ENCODE measurements at places on chromosomes 12 and 14.
A peak's percentile ranks its signal among the peaks of the same experiment; 100 is the strongest.

DNA sequence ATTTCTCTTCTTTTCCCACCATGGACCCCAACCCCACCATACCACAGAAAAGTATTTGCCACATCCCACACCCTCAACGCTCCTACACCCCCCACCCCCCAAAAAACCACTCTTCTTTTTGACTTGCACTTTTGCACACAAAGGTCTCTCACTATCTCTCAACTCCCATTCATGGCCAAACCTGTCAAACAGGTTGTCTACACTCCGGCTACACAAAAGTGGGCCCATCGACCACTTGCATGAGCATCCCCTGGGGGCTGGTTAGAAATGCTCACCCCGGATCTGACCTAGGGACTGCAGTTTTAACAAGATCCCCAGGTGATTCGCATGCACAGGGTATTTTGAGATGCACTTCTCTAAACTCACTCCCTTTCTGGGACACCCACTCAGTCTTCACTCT lies 248.2 kb downstream of the DPF3 start:
- no peaks in the 10 kb centered on the region for H3K36me3 ChIP-seq
- H3K4me3 ChIP-seq = no peak overlapping the region
- DNase-seq = no peak

DNA sequence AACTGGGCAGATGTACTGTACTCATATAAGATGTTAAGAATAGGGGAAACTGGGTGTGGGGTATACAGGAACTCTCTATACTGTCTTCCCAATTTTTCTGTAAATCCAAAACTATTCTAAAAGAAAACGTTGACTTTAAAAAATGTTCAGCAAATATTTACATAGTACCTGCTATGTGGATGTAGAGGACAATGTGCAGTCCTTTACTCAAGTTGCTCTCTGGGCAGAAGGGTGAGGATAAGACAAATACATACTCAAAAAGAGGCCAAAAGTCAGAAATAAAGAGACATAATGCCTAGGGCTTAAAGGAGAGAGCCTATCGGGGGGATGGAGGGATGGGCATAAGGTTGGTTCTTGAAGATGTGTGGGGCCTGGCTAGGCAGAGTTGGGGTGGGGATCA lies 44.7 kb downstream of the PPP1R36 start:
- no peak for DNase-seq
- no peak overlapping the region for H3K27ac ChIP-seq
- no peak overlapping the region for H3K4me3 ChIP-seq

GRCh38 chr12:76547526-76547925 lies 12.0 kb downstream of the OSBPL8 start:
- no peaks in the 10 kb centered on the region for H3K27me3 ChIP-seq
- peaks cover 79% of the 10 kb centered on the region for H3K4me1 ChIP-seq
- no peak for DNase-seq
- no peaks in the 10 kb centered on the region for H3K36me3 ChIP-seq

DNA sequence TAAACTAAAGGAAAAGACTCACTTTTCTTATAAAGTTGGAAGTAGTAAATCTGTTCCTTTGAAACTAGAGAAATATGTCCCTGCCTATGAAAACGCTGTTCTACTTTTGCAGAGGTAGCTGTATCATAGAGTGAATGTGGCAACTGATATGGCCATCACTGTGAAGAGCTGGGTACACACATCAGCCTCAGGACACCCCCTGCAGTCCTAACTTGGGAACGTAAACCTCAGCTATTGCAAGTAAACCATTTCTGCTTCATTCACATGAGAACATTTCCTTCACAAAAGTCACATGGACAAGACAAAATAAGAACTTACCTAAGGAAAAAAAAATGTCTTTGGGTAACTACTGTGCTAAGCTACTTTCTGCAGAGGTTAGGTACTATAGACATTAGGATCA lies 233.3 kb upstream of the PPFIA2 start:
- H3K27me3 ChIP-seq = no peaks in the 10 kb centered on the region
- H3K27ac ChIP-seq = peak overlapping the region; percentile 45
- peaks cover 16% of the 10 kb centered on the region for H3K4me1 ChIP-seq
- peak; percentile 38 for DNase-seq

DNA sequence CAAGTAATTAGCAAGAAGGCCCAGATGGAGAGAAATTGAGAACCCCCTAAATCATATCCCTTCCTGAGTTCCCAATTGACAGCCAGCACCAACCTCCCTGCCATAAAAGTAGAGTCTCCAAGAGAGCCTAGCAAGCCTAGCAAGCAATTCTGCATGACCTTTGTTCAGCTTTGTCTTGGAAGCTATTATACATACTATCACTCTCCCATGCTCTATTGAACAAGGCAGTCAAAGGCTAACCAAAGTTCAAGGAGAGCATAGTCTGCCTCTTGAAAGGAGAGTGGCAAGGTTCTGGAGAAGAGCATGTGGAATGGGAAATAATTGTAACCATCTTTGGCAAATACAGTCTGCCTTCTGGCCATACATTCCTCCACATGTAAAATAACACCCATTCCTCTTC lies 7.8 kb downstream of the ACOT4 start:
- H3K4me1 ChIP-seq = no peaks in the 10 kb centered on the region
- no peak overlapping the region for H3K27ac ChIP-seq
- no peaks in the 10 kb centered on the region for H3K27me3 ChIP-seq
- no peak overlapping the region for H3K4me3 ChIP-seq

- peaks cover 6% of the 10 kb centered on the region for H3K4me1 ChIP-seq
- H3K27ac ChIP-seq = no peak overlapping the region
- peak; percentile 29 for DNase-seq
- no peaks in the 10 kb centered on the region for H3K36me3 ChIP-seq
- no peak overlapping the region for H3K4me3 ChIP-seq
- no peaks in the 10 kb centered on the region for H3K27me3 ChIP-seq
These were observed 476.9 kb downstream of the LRIG3 start for GRCh38 chr12:58443273-58443980.

DNA sequence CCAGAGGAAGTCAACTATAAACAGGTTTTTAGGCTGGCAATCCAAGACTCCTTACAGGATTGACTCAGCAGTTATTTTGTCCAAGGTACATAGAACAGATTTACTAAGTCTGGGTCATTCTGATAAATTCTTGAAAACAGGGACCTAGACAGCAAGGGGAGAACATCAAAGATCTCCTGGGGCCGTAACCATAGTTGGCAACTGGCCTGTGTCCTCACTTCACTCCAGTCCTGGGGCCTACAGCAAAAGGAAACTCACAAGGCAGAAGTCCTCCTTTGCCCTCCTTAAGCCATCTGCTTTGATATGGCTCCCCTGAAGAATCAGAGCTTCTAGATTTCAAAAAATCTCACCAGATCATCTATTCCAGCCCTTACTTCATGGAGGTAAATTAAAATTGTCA lies 207.2 kb upstream of the IGF1 start:
- H3K36me3 ChIP-seq = no peaks in the 10 kb centered on the region
- no peak overlapping the region for H3K4me3 ChIP-seq
- H3K4me1 ChIP-seq = peaks cover 26% of the 10 kb centered on the region
- no peak for DNase-seq
- H3K27ac ChIP-seq = no peak overlapping the region
- H3K27me3 ChIP-seq = no peaks in the 10 kb centered on the region

- H3K4me3 ChIP-seq = no peak overlapping the region
- DNase-seq = no peak
- H3K36me3 ChIP-seq = peaks cover 3% of the 10 kb centered on the region
- peaks cover 40% of the 10 kb centered on the region for H3K4me1 ChIP-seq
- H3K27ac ChIP-seq = peak overlapping the region; percentile 28
These were observed 98.3 kb downstream of the TTC7B start for GRCh38 chr14:90717916-90718315.

- H3K27me3 ChIP-seq = no peaks in the 10 kb centered on the region
- 0 out of 2 replicates have a peak, but pooled peaks cover 3% of the 10 kb centered on the region for H3K36me3 ChIP-seq
- H3K4me3 ChIP-seq = no peak overlapping the region
- H3K27ac ChIP-seq = no peak overlapping the region
These were observed 647 bp downstream of the OR6C70 start for GRCh38 chr12:55469291-55469690.

GRCh38 chr14:87623616-87624015 lies 369.4 kb downstream of the GALC start:
- H3K27ac ChIP-seq = no peak overlapping the region
- peaks cover 14% of the 10 kb centered on the region for H3K27me3 ChIP-seq
- no peak for DNase-seq
- peaks cover 32% of the 10 kb centered on the region for H3K36me3 ChIP-seq
- peaks cover 4% of the 10 kb centered on the region for H3K4me1 ChIP-seq
- H3K4me3 ChIP-seq = no peak overlapping the region

Measured in WTC11 (cell line).